Activated CD4-positive, alpha-beta T cell treated with anti-CD3 and anti-CD28 coated beads, Interleukin-2, Interleukin-4, amounts not matched to agents 100 ng/mL and 50 ng/mL, durations not matched to agents 16 hours and 8 hours (primary cell): ENCODE measurements at places on chromosomes 3 and 15.

- no peak for DNase-seq
Measured at GRCh38 chr15:81751816-81752545, 293.8 kb downstream of the MEX3B start.

DNA sequence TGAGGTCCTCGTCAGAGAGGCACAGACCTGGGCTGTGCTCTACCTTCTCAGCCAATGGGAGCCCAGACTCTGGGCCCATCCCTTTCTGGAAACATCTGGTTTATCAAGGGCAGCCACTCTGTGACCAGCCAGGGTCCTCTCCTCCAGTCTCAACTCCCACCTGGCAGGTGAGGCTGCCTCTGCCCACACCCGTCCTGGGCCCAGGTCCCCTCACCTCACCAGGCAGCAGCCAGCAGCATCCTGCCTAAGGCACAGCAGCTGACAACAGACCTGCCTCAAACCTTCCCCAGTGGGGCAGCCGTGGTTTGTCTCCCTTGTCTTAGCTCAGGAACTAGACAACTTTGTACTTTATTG, 8.7 kb upstream of the VIPR1 start:
- DNase-seq: no peak

GRCh38 chr3:14491396-14492190, 48.5 kb downstream of the GRIP2 start:
- DNase-seq: no peak

GRCh38 chr15:65945616-65946015, 76.3 kb downstream of the RAB11A start:
- no peak for DNase-seq

DNA sequence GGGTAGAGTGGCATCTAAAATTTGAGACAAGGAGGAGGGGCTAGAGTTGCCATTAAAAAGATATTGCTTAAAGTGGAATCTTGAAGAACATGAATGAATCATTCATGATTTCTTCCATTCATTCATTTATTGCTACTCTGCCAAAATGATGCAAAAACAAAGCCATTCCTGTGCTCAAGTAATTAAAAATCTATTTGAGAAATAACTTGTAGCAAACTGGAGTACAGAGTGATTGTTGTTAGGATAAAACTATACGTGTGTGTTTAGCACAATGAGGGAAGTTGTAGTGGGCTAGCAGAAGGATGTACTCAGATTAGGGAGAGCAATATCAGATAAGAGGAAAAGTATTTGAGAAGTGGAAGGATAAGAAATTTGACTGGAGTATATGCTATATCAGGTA, 11.7 kb upstream of the CLDN1 start:
- DNase-seq: no peak

GRCh38 chr3:188916934-188917401, 254.8 kb upstream of the TPRG1 start:
- peak; percentile 82 for DNase-seq

GRCh38 chr3:128011140-128011539, 41.1 kb upstream of the SEC61A1 start:
- DNase-seq: no peak

DNA sequence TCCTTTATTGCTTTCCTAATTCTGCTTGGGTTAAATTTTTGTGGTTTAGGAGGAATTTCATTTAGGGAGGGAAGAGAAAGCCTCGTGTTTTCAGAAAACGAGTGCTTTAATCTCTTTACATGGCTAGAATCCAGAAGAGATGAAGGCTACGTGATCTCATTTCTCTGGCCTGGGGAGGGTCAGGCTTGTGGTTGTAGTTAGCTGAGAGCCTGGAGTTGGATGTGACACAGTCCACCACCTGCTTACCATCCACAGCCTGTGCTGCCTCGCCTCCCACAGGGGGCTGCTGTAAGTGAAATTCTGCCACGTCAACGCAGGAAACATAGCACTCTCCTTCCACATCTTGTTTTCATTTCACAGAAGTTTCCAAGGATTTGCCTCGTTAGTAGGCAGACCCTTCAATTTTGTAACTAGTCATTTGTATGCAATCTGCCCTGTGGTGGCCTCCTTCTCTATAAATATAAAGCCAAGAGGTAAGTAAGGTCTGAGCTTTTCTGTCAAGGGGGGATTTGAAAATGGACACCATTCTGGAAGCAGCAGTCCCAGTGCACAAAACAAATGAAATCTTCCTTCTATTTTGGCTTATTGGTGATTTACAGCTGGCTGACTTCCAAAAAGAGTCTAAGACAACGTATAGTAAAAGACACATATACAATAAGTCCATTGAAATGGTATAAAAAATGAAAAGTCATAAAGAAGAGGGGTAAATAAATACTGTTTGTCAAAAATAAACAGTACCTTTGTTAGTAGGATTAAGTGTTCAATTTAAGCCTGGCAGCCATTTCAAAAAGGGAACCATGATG, 3.4 kb downstream of the GXYLT2 start:
- no peak for DNase-seq

GRCh38 chr3:150248116-150248887, 159.8 kb upstream of the TSC22D2 start:
- no peak for DNase-seq

DNA sequence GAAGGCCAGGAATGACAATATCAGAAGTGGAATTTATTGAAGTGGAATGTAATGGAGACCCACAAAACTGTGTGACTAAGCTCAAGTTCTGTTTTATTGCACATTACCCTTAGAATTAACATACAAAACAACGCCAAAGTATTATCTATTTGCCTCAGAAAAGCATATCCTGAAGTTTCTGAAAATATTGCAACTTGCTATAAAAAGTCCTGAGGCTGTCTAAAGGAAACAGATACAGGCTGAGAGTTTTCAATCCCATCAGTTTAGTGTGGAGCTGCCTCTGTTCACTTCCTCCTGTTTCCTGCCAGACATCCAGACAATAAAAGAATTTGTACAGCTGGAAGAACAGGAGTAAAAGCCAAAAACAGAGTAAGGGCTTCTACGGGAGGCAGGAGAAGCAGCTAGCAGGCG, 108.8 kb downstream of the FBN1 start:
- no peak for DNase-seq

GRCh38 chr15:48144889-48145288, 24.1 kb downstream of the SLC24A5 start:
- no peak for DNase-seq

GRCh38 chr15:49236869-49237268, 66.8 kb downstream of the GALK2 start:
- DNase-seq: no peak

DNA sequence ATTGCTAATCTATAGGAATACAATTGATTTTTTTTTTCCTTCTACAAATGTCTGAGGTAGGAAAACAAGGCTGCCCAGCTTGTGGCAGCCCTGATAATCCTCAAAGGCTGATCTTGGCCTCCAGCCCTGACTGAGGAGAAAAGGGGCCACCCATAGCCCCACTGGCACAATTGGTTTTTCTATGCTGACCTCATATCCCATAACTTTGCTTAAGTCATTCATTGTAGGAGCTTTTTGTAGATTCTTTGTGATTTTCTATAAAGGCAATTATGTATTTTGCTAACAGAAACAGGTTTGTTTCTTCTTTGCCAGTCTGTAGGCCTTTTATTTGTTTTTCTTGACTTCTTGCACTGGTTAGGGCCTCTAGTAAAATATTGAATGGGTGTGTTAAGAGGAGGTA, 80.2 kb upstream of the C15orf39 start:
- no peak for DNase-seq

DNA sequence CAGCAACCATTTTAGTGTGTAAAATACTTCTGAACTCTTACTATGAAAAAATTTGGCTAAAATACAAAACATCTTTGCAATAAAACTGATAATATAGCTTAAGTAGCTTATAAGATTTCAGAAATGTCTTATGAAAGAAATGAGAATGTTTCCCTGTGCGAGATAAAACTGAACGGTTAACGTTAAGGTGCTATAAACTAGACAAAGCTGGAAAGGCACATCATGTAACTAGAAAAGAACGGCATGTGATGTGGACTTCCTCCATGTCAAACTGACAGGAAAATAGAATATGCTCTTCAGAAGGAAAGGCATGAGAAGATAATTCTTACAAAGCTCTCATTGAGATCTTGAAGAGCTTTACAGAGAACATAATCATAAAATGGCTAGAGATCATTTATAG, 36.5 kb downstream of the NCK1 start:
- DNase-seq: no peak

- no peak for DNase-seq
Measured at GRCh38 chr3:20141316-20141715, 44.7 kb downstream of the SGO1 start.

GRCh38 chr15:31091481-31091880, 10.0 kb downstream of the TRPM1 start:
- no peak for DNase-seq

GRCh38 chr3:1907911-1908310, 190.8 kb upstream of the CNTN4 start:
- DNase-seq: no peak

- no peak for DNase-seq
Measured at GRCh38 chr3:45240292-45240691, 14.2 kb upstream of the TMEM158 start.

- peak; percentile 64 for DNase-seq
Measured at GRCh38 chr3:15794303-15794771, 3.4 kb downstream of the ANKRD28 start.

DNA sequence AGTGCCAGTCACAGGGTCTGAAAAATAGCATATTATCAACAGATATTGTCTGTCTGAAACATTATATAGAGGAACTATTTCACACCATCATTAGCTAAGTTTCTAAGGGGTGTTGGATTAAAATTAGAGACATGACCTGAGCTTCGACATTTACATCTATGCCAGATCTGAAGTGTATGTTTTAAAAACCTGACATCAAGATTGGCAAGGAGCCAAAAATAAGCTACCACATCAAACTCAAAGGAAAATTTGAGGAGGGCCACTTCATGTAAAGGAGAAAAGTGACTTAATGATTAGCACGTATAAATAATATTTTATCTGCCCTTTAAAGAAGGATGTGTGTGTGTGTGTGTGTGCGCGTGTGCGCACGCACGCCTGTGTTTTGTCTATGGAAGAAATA, 752.0 kb upstream of the GRM7 start:
- no peak for DNase-seq

- no peak for DNase-seq
Measured at GRCh38 chr15:76863123-76863522, 42.0 kb downstream of the SCAPER start.

- no peak for DNase-seq
Measured at GRCh38 chr15:70088887-70089691, 8.6 kb downstream of the TLE3 start.

GRCh38 chr3:187833799-187834578, 88.7 kb upstream of the BCL6 start:
- DNase-seq: peak; percentile 25

DNA sequence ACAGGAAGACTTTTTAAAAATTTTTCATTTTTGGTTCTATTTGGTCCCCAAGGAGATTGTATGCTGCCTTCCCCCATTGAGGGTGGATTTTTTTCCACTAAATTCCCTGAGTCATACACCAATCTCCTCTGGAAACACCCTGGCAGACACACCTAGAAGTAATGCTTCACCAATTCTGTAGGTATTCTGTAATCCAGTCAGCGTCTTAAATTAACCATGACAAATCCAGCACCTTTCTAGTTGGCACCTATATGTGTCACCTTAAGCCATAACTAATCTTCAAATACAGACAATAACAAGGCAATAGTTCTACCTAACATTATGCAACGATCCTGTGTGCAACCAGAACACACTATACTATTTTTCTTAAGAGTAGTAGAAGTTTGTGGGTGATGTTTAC, 459.1 kb upstream of the NDN start:
- no peak for DNase-seq

DNA sequence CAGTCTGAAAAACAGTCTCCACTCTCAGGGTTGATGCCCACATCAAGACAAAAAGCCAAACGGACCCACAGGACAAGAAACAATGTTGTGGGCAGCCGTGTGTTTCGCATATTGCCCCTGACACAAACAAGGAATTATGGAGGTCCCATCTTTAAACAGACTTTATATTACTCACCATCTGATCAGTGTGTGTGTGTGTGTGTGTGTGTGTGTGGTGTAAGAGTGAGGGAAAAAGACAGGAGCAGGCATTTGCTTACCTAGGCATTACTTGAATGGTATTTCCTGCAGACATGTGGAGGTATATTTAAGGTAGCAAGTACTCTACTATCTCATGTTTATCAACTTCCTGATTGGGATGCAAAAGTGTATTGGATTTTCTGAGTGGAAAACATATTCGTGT, 136.3 kb downstream of the TMCO5A start:
- DNase-seq: no peak

DNA sequence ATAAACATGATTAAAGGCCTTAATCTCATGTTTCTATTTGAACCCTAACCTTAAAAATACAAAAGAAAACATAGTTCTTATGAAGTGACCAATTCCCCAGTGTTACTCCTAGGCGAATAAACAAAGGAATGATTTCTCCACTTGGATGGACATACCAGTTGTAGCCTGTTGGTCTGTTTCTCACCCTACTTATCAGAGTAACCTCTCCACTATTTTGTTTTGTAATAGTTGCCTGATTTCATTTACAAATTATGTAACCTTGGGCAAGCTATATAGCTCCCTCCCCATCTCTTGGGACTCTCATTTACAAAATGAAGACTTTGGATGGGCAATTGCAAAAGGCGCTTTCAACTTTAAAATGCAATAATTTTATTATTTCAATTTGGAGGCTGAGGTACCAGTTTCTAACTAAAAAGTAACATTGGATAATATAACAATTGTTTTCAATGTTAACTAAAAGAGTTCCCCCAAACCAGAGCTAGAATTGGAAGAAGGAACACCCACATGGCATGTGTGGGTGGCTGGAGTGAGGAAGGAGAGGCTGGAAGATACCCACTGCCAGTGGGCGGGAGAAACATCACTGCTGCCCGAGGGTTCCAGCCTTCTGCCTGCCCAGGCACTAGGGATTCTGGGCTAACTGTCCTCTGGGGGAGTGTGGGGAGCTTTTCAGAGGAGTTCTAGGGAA, 74.2 kb downstream of the RFTN1 start:
- DNase-seq: no peak

DNA sequence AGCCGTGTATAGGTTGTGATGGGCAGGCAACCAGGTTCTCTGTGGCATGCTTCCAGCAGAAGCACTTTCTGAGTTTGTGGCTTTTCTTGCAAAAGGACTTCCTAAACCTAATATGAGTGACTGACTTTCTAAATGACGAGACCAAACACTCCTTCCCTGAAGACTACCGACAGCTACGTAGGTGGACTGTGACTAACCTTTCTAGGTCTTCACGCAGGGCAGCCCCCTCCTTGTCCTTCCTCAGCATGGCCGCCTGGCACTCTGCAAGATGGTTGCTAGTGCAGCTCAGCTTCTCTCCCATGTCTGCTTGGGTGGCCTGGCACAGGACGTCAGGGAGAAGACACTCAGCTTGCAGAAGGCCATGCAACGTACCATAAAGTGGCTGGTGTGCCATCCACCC, 20.9 kb downstream of the CXCR6 start:
- peak; percentile 88 for DNase-seq
